ENCODE measurements at places on chromosomes 7 and 10.
A peak's percentile ranks its signal among the peaks of the same experiment; 100 is the strongest.

DNA sequence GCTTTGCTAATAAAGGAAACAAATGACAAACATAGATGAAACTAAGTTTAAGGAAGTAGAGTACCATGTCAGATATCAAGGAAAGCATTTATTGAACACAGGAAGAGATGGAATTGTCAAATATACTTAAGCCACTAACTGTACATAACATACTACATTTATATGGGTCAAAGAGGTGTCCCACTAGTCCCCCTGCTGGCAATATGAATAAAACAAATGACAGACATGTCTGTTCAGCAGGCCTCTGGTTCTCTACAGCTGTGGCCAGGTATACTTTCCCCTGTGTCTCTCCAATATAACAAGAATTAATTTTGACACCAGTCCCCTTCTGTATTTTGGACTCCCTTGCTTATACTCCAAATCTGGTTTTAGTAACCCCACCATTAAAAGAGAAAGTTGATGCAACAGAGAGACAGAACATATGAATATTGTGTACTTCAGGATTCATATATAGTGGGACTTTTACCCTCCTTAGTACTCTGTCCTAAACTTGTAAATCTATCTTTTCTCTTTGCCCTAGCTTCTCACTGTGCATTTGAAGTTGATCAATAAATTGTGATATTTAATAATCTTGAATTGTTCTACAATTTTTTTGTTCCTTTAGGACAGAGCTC is 42.9 kb downstream of the CD36 start:
- no peak for DNase-seq

- no peak for DNase-seq
Measured at GRCh38 chr10:61935077-61935476, 33.6 kb downstream of the ARID5B start.

DNA sequence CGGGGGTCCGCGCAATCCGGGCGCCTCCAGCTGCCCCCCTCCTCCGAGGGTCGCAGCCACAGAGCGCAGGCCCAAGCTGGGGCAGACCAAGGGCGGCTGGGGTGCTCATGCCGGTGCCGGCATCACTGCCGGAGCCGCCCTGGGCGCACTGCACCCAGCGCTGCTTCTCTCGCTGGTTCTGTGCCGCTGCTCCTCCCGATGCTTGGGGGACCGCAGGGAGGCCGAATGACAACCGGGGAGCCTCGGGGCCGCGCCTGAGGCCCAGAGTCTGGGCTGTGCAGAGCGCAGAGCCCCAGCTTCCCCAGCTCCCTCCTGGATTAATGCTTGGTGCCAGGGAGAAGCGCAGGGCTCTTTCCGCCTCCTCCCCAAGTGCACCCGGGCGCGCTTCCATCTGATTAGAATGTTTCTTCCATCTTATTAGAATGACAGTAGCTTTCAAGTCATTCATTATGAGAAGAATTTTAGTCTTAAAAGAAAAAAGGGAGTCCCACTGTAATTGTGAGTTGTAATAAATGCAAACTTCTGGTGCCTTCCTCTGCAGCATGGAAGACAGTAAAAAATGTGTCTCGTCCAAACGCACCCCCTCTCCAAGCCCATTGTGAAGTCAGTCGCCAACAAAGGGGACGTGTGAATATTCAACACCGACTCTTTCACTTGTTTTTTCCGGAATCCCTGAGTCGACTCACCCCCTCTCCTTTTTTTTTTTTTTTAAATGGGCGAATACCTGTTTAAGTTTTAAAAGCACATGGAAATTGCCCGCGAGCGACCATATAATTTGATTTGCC is 19.5 kb upstream of the PTF1A start:
- DNase-seq: no peak

DNA sequence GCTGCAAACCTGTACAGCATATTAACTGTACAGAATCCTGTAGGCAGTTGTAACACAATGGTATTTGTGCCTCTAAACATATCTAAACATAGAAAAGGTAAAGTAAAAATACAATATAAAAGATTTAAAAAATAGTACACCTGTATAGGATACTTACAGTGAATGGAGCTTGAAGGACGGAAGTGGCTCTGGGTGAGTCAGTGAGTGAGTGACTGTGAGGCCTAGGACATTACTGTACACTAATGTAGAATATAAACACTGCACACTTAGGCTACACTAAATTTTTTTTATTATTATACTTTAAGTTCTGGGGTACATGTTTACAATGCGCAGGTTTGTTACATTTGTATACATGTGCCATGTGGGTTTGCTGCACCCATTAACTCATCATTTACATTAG is 97.3 kb upstream of the STK17A start:
- no peak for DNase-seq

- DNase-seq: peak; percentile 16
Measured at GRCh38 chr7:76282344-76283253, 19.9 kb upstream of the HSPB1 start.

GRCh38 chr10:3452173-3452626 is 279.6 kb upstream of the PITRM1 start:
- no peak for DNase-seq

GRCh38 chr10:58756130-58756719 is 243.6 kb downstream of the BICC1 start:
- DNase-seq: no peak

GRCh38 chr10:1006573-1006972 is 18.3 kb downstream of the GTPBP4 start:
- DNase-seq: no peak

DNA sequence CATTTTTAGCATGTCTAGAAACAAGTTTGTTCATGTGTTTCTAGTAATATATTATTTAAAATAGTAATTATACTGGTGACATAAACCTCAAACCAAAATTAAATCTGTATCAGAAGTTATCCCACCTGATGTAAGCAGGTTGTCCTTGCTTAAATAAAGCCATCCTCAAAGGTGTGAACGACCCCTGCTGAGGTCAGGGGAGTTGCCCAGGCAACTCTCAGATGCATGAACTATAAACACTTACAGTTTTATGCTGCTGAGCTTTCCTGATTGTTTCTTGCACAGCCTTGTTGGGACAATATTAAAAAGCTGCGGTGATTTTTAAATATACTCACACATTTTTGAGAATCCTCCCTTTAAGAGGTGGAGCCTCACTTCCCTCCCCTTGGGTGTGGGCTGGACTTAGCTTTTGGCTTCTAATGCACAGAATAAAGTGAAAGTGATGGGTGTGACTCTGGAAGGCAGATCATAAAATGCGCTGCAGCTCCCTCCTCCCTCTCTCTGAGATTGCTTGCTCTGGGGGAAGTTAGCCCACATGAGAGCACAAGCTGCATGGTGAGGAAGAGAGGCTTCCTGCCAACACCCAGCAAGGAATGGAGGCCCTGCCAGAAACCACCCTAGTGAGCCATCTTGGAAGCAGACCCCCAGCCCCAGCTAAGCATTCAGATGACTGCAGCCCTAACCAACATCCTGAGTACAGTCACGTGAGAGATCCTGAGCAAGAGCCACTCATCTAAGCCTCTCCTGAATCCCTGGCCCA is 152.7 kb downstream of the SKIDA1 start:
- peak; percentile 37 for DNase-seq

DNA sequence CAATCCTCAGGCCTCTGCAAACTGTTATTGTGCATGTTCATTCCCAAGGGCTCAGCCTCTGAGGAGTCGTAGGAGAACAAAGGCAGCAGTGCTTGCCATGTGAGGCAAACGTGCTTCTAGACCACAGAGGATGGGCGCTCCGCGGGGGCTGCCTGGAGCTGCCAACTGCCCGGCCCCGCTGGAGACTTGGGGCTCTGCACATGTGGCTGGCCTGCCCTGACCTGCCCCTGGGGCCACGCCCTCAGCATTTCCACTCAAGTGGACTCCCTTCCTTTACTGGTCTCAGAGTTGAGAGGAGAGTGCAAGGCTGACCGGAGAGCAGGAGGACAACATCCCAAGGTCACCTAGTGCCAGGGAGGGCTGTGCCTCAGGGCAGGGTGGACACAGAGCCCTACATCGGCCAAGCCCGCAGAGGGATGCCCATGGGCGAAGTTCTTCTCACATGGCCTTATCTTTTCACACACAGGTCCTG is 222.3 kb upstream of the ZNF32 start:
- no peak for DNase-seq

GRCh38 chr7:133530682-133531081 is 277.8 kb downstream of the EXOC4 start:
- DNase-seq: no peak

GRCh38 chr10:61286686-61287085 is 166.5 kb downstream of the TMEM26 start:
- DNase-seq: no peak

DNA sequence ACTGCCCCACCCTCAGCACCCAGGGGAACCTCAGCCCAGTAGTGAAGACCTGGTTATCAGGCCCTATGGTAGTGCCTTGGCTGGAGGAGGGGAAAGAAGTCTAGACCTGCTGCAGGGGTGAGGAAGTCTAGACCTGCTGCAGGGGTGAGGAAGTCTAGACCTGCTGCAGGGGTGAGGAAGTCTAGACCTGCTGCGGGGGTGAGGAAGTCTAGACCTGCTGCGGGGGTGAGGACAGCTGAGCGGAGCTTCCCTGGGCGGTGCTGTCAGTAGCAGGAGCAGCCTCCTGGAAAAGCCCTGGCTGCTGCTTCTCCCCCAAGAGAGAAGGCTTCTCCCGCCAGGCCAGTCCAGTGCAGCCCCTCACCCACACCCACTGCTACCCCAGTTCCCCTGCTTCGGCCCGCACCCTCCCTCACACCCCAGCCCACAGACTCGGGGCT is 6.3 kb downstream of the NOS3 start:
- DNase-seq: no peak

DNA sequence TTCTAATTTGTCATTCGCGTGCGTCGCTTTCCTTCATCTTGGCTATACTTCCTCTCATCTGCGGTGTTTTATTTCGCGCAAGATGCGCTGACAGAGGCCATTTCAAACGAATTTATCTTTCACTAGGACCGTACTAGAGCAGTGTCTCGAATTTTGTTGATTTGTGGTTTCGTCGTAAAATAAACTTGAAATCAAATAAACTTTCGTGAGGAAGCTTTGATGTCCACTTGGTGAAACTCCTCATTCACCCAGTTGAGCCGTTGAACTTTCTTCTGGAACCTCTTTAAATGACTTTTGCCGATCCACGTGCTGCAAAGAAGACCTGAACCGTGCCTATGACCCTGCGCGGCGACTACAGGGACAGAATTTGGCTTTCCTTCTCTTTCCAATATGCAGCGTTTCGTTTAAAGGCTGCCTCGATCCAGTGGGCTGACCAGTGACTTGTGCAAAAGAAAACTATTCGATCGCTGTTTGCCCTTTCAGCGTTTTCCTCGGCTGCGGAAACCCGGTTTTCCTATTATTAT is 163.9 kb upstream of the PPP1R3A start:
- no peak for DNase-seq

- no peak for DNase-seq
Measured at GRCh38 chr7:47887016-47887640, 61.1 kb downstream of the PKD1L1 start.

DNA sequence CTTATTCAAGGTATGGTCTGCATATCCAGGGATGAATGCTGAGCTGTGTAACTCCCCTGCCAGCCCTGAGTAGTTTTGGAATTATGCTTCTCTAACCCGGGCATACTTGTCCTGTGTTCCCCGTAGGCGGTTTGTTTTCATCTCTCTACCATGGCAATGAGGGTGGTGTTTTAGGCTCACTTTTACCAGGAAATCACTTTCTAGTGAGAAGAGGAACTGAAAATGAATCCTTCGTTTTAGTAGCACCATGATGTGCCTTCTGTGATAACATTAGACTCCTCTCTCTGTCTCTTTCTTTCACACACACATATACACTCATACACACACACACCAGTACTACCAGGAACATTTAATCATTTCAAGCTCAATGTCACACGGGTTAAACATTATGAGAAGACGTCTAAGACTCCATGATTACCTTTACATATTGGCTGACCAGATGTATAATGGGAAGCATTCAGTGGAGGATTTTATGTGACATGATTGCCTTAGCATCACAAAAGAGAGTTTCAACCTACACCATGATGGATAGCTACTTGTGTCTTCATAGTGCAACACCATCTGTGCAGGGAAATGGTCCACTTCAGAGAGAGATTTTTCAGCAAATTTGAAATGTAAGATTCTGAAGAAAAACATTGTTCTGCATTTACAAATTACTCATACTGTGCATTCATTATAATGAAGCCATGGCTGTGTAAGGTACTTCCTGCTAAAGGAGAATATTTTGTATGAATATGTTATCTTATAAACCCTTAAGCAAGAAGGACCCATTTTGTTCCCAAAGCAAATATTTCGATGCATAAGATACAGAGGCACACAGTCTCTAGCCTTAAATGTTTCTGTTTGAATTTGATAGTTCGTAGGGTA is 31.0 kb upstream of the PFKP start:
- DNase-seq: no peak

- DNase-seq: no peak
Measured at GRCh38 chr7:44320794-44321371, 4.5 kb downstream of the CAMK2B start.

GRCh38 chr10:14060320-14061070 is 270.2 kb downstream of the FRMD4A start:
- no peak for DNase-seq

DNA sequence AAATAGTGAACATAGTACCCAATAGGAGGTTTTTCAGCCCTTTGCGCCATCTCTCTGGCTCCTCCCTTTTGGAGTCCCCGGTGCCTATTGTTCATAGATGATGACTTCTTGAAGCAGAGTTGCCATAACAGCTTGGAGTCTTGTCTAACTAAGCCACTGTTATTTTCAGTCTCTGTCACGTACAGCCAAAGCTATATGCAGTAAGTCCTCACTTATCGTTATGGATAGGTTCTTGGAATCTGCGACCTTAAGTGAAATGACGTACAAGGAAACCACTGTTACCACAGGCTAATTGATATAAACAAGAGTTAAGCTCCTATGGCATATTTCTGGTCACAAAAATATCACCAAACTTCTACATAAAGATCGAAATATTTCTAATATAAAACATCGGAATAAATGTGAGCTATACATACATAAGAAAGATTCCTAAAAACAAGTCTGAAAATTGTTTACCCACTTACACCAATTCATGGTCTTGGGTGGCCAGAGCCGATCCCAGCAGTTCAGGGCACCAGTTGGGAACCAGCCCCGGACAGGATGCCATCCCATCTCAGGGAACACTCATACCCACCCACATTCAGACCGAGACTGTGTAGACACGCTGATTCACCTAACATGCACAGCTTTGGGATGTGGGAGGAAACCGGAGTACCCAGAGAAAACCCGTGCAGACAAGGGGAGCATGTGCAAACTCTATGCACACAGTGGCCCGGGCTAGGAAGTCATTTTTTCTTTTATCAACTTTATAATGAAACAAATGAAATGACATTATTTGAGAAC is 76.0 kb upstream of the PRPS1L1 start:
- no peak for DNase-seq

Data from activated CD4-positive, alpha-beta T cell treated with anti-CD3 and anti-CD28 coated beads, Interleukin-2, amount 50 U/mL, for 48 hours (primary cell).